Right renal cortex interstitium (tissue), 3 donors: ENCODE measurements at places on chromosomes 7 and 10. TPM values are rescaled to one million over a fixed set of nuclear protein-coding genes. Genes with fewer than 3 reads are reported as not detected.

The ZNF804B gene
- polyA plus RNA-seq = 0.43 TPM

The CLEC5A gene
- 0.14 TPM for polyA plus RNA-seq

The MSMB gene
- not detected for polyA plus RNA-seq

The NRF1 gene
- 21.4 TPM for polyA plus RNA-seq

The OLAH gene
- 0.80 TPM for polyA plus RNA-seq

The TFAM gene
- 74.4 TPM for polyA plus RNA-seq

The WNT8B gene
- 1.1 TPM for polyA plus RNA-seq

The R3HCC1L gene
- polyA plus RNA-seq = 21.6 TPM

The PRPS1L1 gene
- not detected for polyA plus RNA-seq

The GNGT1 gene
- polyA plus RNA-seq = 0.24 TPM

The CD36 gene
- polyA plus RNA-seq = 34.3 TPM

The LMOD2 gene
- polyA plus RNA-seq = 0.10 TPM

The KCNH2 gene
- 13.2 TPM for polyA plus RNA-seq

The SLC13A1 gene
- polyA plus RNA-seq = 25.1 TPM

The ABCB4 gene
- 2.1 TPM for polyA plus RNA-seq

The SGCE gene
- 110 TPM for polyA plus RNA-seq

The LIPM gene
- polyA plus RNA-seq = not detected

The OR6V1 gene
- not detected for polyA plus RNA-seq

The CPA5 gene
- 0.22 TPM for polyA plus RNA-seq

The C10orf53 gene
- polyA plus RNA-seq = 0.13 TPM

The LGI1 gene
- 4.8 TPM for polyA plus RNA-seq

The TYW1B gene
- polyA plus RNA-seq = 4.3 TPM

The C1QL3 gene
- 1.3 TPM for polyA plus RNA-seq

The ZNF479 gene
- polyA plus RNA-seq = not detected

The FAM25A gene
- not detected for polyA plus RNA-seq

The GTPBP10 gene
- 27.8 TPM for polyA plus RNA-seq

The ADO gene
- polyA plus RNA-seq = 34.4 TPM

The OR2A42 gene
- polyA plus RNA-seq = 1.0 TPM

The EBF3 gene
- 0.79 TPM for polyA plus RNA-seq

The NEUROD6 gene
- polyA plus RNA-seq = not detected

The NPC1L1 gene
- polyA plus RNA-seq = 2.1 TPM
